SK-N-SH (cell line): ENCODE measurements at places on chromosomes 6 and 20.

GRCh38 chr6:121338956-121339355 lies 4.7 kb upstream of the TBC1D32 start:
- DNase-seq = no peak

GRCh38 chr6:93419304-93420162 lies at the start of gene EPHA7:
EPHA7 (minus strand) TSS chr6:93419559; CDS start chr6:93419341, 218 bp downstream.
- peak; percentile 96 for DNase-seq

DNA sequence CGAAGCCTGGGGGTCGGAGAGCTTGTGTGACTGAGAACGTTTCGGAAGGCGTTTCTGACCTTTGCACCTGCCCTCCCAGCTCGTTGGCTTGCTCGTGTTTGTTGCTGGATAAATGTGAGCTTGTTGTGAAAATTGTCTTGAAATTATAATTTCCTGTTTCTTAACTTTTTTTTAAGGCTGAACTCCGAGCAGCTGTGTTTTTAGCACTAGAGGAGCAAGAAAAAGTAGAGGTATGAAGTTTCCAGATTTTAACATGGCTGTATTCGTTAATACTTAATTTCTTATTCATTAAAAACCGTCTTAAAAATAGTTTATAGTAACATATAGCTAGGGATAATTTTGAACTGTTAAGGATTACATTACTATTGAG lies 672 bp downstream of the CEP43 start:
- DNase-seq = no peak

DNA sequence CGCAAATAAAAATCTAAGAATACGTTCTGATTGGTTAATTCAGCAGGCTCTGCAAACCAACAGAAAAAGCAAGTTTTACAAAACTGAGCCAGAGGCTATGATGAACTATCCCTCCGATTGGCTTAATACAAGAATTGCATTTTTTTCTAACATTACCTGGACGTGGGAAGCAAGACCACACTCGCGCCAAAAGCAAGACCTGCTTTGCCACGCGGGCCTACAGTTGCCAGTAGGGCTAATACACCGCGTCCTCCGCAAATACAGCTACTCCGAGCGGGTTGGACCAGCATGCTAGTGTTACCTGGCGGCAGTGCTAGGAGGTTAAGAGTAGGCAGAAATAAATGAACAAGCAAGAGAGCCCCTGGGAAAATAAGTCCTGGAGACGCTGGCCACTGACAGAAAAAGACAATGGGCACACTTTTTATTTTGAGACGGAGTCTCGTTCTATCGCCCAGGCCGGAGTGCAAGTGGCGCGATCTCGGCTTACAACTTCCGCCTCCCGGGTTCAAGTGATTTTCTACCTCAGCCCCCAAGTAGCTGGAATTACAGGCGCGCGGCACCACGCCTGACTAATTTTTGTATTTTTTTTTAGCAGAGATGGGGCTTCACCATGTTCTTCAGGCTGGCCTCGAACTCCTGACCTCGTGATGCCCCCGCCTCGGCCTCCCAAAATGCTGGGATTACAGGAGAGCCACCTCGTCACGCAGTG lies 131.9 kb upstream of the BTN3A2 start:
- no peak for DNase-seq

- DNase-seq = no peak
These were observed 117.4 kb downstream of the VEGFA start for GRCh38 chr6:43887340-43887858.

DNA sequence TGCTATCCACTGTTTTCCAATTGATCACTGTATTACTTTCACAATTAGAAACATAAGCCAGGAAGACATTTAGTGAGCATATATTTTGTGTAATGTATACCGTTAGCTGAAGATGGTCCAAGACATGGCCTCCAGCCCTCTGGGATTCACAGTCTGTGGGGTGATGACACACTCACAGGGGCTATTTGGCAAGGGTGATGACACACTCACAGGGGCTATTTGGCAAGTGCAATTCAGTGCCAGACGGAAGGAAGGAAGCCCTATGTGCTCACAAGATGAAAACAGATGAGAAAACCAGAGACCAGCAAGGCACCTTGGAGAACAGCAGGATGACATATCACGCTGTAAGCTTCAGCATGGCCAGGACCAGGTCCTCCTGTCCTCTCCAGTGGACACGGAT lies 183.7 kb downstream of the MBOAT1 start:
- no peak for DNase-seq

DNA sequence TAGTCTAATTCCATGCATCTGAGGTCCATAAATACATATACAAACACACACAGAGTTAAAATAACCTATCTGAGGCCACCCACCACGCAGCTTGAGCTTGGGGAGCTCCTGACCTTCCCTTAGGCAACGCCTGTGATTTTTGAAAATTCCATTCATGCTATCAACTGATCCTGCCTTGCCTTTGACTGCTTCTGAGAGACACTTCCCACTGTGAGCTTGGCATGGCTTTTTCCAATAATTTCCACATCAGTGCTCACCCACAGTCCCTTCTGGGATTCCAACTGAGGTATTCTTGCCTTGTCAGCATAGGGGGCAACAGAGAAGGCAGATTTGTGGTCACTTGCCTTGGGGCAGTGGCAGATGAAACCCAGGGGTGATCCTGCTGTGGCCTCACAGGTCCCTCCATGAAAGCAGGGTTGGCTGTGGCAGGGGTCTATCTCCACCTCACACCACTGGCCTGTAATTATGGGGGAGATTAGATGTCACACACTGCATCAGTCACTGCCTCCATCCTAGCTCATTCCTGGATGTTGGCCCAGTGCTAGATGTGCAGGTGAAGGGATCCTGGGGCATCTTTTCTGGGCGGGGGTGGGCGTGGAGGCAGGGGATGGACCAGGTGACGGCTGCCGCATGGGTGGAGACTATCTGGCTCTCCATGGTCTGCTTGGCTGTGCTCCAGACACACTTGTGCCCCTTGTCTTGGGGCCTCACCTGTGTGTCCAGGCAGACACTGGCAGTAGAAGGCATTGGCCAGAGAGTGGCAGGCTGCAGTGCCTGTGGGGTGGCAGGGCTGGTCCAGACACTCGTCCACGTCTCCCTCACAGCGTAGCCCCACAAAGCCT lies 11.2 kb upstream of the GPSM3 start:
- no peak for DNase-seq

- no peak for DNase-seq
These were observed 162.9 kb downstream of the C6orf118 start for GRCh38 chr6:165146456-165146855.

DNA sequence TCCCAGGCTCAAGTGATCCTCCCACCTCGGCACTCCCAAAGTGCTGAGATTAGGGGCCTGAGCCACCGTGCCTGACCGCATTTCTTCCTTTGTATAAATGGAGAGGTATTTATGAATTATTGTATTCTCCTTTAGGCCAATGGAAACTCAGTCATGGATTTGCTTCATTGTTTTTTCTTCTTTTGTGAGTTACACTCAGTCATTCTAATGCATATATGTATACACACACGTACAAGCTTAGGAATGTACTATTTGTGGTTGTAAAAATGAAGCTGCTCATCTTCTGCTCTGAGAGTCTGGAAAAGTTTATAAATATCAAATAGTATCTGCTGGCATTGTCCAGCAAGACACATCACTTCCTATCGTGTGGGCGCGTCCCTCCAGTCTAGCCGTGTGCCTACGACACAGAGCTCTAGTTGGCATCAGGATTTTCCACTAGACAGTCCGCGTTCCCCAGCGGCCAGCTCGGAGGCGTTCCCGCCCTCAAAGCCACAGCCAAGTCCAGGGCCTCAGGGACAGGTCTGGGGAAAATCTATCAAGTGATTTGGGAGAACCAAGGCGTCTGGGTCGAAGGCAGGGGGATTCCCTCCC lies 215.2 kb downstream of the NFATC2 start:
- DNase-seq = no peak

- peak; percentile 37 for DNase-seq
These were observed 25.7 kb downstream of the EZR start for GRCh38 chr6:158793432-158793831.

GRCh38 chr6:97128507-97128906 lies 154.5 kb downstream of the MMS22L start:
- no peak for DNase-seq
